ENCODE measurements at places on chromosomes 3 and 15.

DNA sequence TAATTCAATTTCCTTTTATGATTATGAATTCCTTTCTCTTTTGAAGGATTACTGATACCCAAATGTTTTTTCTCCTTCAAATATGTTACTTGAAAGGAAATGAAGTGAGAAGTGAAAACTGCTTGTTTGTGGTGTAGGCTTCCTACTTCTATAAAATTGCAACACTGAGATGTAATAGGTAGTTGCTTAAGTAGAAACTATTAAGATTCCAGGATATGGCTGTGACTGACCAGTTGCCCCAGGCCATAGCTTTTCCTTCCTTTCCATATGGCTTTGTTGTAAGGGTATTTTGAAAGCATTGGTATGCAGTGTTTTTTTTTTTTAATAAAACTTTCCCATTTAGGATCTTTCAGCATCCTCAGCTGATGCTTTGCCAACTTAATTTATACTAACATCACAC, 28.5 kb downstream of the DNAJC13 start:
- no peak for DNase-seq

- no peak for DNase-seq
Measured at GRCh38 chr15:60162968-60163355, 158.9 kb downstream of the FOXB1 start.

DNA sequence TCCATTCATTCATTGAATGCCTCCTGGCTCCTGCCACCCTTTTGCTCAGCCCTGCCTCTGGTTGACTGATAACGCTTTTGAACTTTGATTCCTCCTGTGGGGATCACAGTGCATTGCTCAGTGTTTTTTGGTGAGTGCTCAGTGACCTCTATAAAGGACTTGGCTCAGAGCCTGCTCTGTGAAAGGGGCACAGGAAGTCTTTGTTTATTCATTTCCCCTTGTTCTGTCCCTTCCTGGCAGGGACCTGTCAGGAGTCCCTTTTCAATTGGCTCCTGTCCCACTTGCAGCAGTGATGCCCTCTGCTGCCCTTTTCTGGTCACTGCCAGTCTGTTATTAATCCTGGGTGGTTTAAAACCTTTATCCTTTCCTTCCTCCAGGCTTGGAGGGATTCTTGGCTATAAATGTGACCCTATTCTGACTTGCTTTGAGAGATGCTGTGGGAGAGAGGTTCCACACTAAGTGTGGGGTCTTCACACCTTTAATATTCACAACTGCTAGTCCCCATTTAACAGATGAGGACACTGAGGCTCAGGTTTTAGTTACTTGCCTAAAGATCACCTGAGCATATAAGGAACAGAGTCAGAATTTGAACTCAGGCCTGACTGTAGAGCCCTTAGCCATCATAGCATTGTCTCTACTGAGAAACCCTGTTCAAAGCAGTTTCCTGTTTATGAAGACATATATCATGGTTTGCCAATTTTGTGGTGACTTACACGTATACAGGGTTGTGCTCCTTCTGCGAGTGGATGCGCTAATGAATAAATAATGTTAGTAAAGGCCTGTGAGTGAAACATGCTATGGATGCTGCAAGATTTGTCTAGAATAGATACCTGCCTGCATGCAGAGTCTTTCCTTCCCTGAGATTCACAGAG, 23.2 kb upstream of the TATDN2 start:
- peak; percentile 23 for DNase-seq

DNA sequence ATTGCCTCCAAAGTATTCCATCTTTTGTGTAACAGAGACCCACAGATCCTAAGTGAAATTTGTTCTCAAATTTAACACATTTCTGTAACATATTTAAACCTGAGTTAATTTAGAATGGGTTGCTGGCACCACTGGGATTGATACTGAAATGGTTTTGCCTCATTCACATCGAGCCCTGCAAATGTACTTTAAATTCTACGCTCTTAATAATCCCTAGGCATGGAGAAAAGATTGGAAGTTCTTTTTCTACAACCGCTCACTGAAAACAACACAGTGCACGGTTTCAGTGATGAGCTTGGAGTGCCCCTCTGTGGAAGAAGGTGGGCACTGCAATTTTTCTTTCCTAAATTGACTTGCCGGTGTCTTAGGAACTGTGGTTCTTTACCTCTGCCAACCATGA, 109.9 kb upstream of the ATP11B start:
- DNase-seq, result peak; percentile 66

DNA sequence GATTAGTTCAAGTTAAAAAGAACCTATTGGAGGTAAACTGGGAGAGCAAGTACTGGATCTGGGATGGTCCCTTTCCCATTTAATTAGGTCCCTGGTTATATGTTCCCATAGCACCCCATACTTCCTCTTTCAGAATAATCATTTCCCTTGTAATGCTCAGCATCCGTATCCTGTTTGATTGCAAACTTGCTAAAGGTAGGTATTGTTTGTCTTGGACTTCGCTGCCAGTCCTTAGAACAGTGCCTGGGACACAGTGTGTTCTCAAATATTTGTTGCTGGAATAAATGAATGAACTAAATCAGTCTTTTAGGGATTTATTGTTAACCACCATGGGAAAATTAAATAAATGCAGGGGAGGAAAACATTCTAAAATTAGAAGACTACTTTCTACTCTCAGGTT, 299.8 kb downstream of the GRM7 start:
- no peak for DNase-seq

DNA sequence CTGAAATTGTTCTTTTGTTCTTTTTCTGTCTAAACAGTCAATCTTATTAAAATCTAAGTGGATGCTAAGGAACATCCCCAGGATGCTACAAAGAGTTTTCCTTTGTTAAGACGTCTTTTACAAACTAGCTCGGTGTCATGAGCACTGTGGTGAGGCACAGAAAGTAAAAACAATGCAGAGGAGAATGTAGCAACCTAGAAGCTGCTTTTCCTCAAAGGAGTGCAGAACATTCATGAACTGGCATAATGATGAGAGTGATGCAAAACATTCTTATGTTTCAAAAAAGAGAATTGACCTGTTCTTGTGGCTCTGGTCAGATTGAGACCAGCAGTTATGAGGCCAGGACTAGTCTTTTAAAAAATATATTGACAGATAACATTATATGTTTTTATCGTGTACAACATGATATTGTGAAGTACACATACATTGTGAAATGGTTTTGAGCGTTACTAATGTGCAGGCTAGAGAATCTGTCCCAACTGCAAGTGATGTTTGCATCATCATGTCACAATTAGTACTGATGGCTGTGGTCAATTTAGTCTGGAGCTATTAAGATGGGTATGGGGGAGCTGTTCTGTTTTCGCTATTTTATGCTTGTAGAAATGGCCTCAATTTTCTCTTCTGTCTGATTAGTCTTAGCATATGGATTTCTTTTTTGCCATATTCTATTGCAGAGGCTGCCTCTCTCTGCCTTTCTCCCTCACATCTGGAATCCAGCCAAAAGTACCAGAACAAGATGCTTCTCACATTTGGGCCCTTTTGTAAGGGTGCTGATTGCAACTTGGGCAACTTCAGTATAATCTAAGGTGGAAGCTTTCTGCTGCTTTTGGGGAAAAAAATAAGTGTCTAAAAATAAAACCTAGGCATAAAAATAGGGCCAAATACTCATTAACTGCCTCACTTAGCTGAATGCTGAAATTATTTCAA, 50.2 kb downstream of the HHLA2 start:
- DNase-seq, result no peak

DNA sequence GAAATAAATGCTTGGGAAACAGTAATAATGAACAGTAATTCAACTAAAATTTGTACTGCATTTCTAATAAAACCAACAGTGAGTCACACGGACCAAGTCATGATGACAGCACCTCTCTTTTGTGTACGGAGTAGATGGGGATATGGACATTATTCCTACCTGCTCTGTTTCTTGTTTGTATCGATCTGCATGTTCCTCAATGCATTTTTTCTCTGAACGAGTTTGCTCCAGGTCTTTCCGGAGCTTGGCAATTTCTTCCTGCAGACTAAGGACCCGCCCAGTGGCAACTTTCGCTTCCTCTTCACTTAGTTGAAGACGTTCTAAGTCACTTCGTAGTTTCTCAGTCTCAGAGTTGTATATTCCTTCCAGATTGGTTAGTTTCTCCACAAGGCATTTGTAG, 74.4 kb upstream of the MYO5C start:
- no peak for DNase-seq

Data from DMS79 (cell line).